ENCODE measurements at places on chromosomes 12 and 14.

DNA sequence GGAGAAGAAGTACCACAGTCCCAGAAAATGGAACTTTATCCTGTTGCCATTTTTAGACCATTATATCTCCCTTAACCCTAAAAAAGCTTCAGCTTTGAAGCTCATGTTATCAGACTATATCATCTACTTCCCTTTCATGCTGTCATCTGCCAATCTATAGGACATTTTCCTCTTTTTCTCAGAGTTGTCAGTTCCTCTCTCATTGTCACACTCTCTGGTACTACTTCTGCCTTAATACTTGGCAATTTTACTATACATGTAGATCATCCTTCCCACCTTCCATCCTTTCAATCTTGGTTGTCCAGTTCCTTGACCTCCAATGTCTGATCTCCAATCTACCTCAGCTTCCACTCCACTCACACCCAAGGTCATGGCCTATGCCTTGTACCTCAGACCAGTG, 57.4 kb downstream of the SLC15A5 start:
- ATAC-seq: no peak

GRCh38 chr12:89355243-89356068, 3.2 kb upstream of the DUSP6 start:
- ATAC-seq: no peak

- no peak for ATAC-seq
Measured at GRCh38 chr12:52120951-52121823, 41.7 kb downstream of the SMIM41 start.

DNA sequence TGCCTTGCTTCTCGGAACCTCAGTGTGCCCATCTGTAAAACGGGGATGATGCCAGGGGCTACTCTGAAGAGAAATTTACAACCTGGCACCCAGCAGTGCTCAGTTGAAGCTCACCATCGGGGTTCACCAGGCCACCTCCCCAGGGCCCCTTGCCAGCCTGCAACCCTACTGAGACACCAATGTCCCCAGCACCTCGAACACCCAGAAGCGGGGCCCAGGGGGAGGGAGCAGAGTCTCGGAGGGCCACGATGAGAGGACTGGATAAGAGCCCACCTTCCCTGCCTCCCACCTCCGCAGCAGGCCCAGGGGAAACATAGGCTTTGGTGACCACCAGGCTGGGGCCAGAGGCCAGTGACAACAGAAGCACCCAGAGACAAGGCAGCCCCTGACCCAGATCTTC, 22.4 kb downstream of the NCOR2 start:
- ATAC-seq: no peak

DNA sequence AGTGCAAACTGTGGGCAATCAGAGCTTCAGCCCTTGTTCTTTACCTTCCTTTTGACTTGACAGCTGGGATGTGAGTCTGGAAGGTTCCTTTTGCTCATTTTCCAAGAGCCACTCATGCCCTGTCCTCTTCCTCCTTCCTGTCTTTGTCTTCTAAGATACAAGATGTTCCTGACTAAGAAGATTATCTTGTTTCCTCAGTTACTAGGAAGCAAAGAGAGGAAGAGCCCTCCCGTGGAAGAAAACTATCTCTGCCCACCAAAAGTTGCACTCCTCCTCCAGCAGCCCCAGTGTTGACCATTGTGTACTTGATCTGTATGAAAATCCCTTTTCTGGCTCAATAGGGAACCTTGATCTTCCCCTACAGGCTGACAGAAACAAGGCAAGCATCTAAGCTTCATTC, 138.0 kb downstream of the C12orf75 start:
- no peak for ATAC-seq

DNA sequence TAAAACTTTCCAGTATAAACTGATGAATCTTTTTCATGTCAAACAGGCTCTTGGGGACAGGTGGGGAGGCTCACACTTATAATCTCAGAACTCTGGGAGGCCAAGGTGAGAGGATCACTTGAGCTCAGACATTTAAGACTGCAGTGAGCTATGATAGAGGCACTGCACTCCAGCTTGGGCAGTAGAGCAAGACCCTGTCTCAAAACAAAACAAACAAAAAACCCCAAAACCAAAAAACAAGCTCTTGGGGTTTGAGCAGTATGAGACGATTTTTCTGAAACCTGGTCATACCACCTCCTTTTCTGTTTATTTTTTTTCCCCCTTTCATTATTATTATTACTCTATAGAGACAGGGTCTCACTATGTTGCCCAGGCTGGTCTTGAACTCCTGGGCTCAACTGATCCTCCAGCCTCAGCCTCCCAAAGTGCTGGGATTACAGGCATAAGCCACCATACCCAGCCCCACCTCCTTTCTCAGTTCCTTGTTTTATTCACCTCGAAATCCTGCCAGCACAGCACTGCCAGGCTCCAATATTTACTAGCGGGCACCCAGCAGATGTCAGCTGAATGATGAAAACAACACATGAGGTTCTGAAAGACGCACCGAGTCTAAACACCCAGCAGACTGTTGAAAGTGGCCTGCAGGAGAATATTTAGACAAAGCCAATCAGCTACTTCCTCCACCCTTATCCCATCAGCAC, 19.5 kb upstream of the CDK17 start:
- no peak for ATAC-seq
